Activated CD8-positive, alpha-beta memory T cell treated with anti-CD3 and anti-CD28 coated beads, Interleukin-2, amount 50 U/mL, for 4 hours (primary cell): ENCODE measurements at places on chromosomes 13 and 19.

GRCh38 chr19:50702871-50703829 lies 16.5 kb downstream of the SHANK1 start:
- DNase-seq, result no peak

DNA sequence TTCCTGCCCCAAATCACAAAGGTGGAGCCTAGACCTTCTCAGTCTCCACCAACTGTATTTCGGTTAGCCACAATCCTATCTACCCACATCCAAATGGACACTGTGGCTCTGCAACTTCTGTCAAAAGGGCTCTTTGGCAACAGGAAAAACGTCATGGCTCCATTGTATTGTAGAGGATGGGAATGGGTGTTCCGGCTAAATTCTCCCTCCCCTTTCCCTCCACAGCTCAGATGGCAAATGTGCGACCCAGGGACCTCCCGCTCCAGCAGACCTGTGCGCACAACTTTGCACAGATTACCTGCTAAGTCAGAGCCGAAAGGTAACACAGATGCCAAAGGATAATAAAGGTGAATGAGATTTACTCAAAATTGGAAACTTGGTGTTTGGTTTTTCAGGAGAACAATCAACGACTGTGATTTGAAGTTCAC lies 968 bp upstream of the KL start:
- no peak for DNase-seq

- DNase-seq, result no peak
Measured at GRCh38 chr13:43908156-43909126, 28.7 kb downstream of the LACC1 start.

- DNase-seq, result peak; percentile 36
Measured at GRCh38 chr13:99275093-99275469, 16.9 kb upstream of the GPR18 start.

- no peak for DNase-seq
Measured at GRCh38 chr13:102286326-102286725, 115.5 kb downstream of the FGF14 start.

- DNase-seq, result no peak
Measured at GRCh38 chr13:73952648-73953047, 181.6 kb downstream of the KLF12 start.

DNA sequence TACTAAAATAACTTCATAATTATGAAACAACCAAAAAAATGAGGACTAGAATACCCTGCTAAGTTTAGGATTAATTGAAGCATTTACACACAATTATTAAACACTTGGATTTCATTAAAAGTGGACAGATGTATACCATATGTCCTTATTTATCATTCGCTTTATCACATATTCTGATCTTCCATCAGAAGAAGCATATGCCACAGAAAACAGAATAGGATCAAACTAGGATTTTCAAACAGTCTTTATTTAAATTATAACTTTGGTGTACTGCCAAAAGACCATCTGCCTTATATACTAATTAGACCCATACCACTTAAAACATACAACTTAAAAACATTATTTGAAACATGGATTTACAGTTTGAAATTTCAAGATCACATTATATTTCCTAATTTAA lies 727.1 kb upstream of the KLHL1 start:
- DNase-seq, result no peak

- peak; percentile 30 for DNase-seq
Measured at GRCh38 chr13:112943309-112944125, 25.5 kb upstream of the MCF2L start.

- DNase-seq, result no peak
Measured at GRCh38 chr19:5903056-5903623, 450 bp downstream of the NDUFA11 start.

DNA sequence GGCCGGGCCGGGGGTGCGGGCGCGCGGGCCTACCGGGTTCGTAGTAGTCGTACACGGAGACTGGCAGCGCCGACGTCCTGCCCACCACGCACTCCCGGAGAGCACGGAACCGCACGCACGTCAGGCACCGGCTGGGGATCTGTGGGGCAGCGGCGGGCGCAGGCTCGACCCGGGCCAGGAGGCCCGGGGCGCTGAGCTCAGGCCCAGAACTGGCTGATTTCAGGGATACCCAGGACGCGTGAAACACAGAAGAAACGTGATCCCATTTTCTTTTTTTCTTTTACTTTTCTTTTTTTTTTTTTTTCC lies 9.0 kb downstream of the F2RL3 start:
- DNase-seq, result no peak

DNA sequence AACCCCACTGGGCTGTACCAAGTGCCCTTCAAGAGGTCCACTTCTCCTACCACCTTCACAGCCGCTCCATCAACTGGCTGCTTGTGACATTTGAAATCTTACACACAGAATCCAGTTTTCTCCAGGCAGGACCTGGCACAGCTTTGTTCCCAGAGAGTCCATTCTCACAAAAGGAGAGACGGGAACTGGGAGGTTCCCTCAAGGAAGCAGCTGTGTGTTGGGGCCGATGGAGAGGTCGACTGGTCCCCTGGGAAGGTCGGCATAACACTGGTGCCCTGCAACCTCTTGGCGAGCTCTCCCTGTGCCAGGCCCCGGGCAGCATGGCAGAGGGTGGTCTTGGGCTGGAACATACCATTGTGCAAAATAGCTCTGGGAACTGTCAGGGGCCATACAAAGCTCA lies 21.5 kb downstream of the ELL start:
- no peak for DNase-seq

DNA sequence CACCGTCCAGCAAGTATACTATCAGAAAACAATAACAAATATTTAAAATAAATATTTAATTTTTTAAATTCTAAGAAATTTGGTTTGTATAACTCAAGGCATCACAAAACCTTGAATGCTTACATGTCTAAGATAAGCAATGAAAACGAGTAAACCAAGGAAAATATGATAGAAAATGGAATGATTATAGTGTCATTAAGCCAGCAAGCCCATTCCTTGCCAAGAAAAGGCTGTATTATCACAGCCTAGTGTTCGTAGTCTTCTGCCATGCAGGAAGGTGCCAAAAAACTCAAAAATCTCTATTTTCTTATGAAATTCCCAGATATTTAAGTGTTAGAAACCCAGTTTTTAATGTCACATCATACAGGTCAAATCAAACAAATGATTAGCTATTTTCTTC lies 136.4 kb downstream of the STOML3 start:
- no peak for DNase-seq

DNA sequence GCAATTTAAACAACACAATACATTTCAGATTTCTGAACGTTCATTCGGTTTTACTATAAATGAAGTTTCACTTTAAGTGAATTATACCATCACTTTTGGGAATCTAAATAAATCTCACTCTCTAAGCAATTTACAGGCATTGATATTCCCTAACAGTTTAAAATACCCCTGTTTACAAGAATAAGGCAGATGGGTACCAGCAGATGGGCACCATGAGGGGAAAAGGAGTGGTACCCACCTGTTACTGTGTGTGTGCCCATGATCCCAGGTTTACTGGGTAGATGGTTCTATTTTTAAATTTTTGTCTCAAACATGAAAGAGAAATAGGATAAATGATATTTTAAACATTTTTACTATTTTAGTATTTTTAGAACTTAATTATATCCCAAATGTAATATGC lies 212.9 kb downstream of the PCDH9 start:
- DNase-seq, result no peak

GRCh38 chr19:13225973-13226865 lies 76.0 kb downstream of the IER2 start:
- no peak for DNase-seq

DNA sequence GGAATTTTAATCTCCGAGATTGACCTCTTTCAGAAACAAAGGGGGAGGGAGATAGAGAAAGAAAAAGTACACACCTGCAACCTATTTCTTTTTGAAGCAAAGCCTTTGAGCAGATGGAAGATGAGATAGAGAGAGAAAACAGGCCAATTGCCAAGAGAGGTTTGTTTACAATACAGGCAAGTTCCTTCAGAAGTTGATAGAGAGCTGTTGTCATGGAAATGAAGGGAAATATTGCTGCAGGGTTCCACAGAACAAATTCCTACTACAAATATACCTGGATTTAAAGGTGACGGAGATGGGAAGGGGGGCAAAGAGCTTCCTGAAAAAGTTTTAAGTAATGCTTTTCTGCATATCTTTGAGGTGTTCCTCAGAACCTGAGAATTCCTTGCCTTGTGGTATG lies 388.4 kb downstream of the NDFIP2 start:
- no peak for DNase-seq

DNA sequence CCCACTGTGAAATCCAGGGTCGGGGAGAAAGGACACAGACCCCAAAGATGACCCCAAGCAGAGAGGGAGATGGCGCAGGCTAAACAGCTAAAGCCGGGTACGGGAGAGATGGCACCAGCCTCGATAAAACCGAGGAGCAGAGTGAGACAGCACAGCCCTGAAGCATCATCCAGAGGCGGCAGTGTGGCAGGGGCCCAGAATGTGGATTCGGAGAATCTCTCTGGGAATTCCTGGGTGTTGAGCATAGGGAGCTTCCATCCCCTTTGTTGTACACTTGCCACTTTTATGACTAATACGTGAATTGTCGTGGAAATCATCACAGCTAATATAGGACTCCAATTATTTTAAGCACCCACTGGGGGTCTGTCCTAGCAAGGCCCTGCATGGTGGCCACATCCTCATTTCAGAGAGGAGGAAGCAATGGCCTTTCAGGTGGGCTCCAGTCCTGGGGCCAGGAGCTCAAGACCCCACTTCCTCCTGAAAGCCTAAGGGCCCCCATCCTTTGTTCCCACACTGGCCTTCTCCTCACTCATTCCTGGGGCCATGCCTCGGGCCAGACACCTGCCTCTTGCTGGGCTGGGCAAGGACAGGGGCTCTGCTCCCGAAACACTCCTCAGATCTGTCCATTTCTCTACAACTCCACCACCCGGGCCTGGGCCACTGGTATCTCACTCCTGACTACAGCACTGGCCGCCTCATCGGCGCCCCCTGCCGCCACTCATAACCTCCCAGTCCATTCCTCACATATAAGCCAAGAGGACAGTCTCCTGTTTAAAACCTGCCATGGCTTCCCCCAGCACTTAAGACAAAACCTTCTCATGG lies 29.3 kb upstream of the ATP1A3 start:
- no peak for DNase-seq

- DNase-seq, result no peak
Measured at GRCh38 chr13:72071713-72072112, 204.7 kb upstream of the DACH1 start.
